ENCODE measurements at places on chromosomes 6 and 20. TPM values are rescaled to one million over a fixed set of nuclear protein-coding genes. Genes with fewer than 3 reads are reported as not detected.

OLIG3 gene
- total RNA-seq = 0.10 TPM

HLA-DQA2 gene
- total RNA-seq = 0.46 TPM

HLA-DQA1 gene
- 5.3 TPM for total RNA-seq

DNA sequence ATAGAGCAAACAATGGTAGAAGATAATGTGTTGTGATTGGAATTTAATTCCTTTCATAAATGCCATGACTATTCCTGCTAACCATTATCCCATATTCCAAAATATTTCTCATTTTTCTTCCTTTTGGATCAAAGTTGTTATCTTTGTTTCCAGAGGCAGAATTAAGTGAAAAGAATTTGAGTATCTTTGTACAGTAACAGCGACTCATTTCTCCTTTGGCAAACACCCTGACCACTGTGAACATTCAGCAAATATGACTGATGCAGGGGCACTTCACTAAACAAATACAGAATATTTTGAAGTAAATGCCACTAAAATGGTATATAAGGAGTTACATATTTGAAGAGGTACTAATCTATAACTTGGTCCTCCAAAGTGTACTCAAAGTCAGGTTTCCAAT lies 105.0 kb upstream of the LAMP5 start:
- no peak for DNase-seq

DNA sequence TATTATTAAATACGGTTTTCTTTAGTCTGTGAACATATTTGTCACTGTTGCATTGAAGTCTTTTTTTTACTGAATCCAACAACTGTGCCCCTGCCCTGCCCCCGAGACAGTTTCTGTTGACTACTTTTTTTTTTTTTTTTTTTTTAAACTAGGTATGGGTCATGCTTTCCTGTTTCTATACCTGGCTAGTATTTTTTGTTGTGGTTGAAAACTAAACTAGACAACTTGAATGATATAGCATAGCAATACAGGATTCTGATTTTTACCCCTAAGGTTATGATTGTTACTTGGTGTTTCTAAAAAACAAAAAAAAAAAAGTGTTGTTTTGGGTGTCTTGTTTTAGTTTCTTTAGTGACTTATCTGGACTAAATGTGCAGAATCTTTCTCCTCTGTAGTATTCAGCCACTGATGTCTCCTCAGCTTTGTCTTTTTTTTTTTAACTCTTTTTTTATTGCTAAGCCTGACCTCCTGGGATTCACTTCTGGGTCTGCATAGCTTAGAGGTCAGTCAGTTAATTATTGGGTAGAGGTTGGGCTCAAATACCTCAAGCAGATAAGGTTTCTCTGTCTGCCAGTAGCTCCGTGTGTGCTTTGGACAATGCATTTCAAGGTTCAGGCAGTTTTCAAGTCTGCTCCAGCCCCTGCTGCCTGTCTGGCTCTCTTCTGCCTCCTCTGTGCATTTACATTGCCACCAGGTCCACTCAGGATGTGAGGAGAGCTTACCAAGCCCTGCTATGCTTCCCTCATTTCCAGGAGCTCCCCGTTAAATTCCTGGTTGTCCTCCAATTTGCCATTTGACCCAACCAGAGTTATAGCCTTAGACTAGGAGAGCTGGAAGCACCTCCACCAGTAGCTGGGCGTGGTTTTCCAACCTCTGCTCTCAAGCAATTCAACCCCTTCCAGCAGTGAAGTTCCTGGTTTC lies 91.4 kb downstream of the SYNDIG1 start:
- DNase-seq = no peak

DNA sequence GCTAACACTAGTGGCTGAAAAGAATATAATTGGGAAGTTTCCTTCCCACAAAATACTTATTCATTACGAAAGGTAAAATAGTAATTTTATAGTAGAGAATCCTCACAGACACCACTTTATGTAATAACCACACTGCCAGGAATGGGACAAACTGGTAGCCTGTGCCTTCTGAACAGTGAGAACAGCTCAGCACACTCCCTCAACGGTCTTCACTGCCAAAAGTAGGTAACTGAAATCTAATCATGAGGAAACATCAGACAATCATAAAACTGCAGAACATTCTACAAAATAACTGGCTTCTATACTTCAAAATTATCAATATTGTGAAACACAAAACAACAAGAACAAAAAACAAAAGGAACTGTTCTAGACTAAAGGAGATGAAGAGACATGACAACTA lies 44.1 kb downstream of the NUP153 start:
- no peak for DNase-seq

GRCh38 chr6:127206531-127207095 lies 60.1 kb upstream of the RNF146 start:
- no peak for DNase-seq

- DNase-seq = no peak
Observed at GRCh38 chr6:33880104-33880678, 76.4 kb upstream of the MLN start.

- DNase-seq = no peak
Observed at GRCh38 chr6:101572627-101573026, 179.1 kb downstream of the GRIK2 start.

GRCh38 chr6:81086991-81087390 lies 665.5 kb downstream of the TENT5A start:
- DNase-seq = no peak

DNA sequence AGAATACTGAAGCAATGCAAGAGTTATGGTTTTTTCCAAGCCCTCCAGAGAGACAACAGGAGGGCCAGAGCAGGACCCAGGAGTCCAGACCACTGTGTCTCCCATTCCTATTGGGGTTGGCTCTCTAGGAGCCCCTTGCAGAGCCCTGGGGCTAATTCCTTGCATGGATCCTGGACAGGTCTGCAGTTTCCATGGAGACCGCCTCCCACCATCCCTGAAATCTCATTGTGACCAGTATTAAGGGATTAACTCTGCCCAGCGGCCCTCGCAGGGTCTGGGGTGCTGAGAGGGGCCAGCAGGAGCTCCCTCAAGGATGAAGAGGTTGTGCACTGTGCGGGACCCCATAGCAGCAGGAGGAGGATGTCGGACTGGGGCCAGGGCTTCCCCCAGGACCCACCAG lies 34.8 kb downstream of the HNF4A start:
- no peak for DNase-seq

GRCh38 chr20:57676589-57677583 lies 32.9 kb downstream of the PMEPA1 start:
- no peak for DNase-seq

Data from activated naive CD8-positive, alpha-beta T cell treated with anti-CD3 and anti-CD28 coated beads for 36 hours (primary cell).